ENCODE measurements at places on chromosomes 7 and 10.

DNA sequence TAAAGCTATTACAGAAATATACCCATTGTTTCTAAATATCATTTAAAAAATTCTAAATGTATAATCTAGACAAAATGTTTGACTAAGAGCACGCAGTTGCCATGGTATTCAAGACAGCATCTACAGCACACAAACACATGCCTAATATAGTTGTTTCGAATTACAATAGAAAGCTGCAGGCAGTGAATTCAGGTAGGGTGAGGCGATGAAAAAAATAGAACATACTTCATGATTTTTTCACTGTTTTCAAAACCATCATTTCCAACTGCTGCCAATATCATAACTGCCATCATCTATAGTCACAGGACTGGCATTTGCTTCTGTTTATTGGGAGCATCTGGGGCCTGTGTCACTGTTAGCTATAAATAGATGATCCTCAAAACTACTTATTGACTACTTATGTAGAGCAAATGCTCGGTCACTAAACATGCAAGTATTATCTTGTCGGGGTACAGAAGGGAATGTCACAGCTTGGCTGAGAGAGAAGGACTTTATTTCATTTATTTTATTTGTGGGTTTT lies 34.4 kb upstream of the OTUD1 start:
- DNase-seq = no peak

DNA sequence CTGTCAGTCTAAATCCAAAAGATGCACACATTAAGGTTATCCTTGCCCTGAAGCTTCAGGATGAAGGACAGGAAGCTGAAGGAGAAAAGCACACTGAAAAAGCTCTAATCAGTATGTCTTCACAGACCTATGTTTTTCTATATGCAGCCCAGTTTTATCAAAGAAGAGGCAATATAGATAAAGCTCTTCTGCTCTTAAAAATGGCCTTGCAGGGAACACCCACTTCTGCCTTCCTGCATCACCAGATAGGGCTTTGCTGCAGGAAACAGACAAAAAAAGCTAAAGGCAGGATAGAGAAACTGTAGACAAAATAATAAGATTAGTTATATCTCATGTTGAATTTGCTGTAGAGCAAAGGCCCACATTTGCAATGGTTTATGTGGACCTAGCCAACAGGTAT lies 14.9 kb upstream of the IFIT1B start:
- DNase-seq = no peak

DNA sequence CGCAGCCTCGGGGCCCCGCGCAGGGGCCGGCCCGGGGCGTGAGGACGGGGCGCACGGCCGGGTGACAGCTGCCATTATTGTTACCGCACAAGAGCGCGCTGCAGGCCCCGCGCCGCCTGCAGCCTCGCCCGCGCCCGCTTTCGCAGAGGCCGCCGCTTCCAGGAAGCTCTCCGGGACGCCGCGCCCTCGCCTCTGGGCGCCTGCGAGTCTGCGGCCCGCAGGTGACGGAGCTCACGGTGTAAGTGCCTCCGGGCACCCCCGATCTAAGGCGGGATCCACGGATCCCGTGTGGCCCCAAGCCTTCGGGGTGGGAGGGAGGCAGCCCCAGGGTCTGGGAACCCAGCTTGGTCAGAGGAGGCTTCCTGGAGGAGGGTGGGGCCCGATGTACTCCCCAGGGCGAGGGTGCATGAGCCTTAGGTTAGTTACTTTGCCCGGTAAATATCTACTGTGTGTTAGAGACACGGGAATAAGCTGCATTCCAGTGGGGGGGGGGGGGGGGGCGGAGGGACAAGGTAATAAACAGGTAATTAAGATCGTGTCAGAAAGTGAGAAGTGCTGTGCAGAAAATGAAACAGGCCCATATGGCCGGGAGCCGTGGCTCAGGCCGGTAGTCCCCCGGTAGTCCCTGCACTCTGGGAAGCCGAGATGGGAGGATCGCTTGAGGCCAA lies 638 bp downstream of the IQCE start:
- no peak for DNase-seq

DNA sequence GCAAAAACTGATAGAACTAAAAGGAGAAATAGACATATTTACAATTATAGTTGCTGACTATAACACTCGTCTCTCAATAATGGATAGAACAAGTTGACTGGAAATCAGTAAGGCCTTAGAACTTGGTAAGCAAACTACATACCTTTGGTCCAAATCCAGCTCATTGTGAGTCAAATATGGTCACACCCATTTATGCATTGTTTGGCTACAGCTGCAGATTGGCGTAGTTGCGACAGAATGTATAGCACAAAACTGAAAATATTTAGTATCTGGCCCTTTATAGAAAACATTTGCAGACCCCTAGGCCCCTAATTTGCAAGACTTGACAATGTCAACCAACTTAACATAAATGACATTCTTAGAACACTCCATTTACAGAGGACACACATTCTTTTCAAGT lies 103.6 kb upstream of the EGR2 start:
- no peak for DNase-seq

GRCh38 chr7:9600974-9601373 lies 1167.6 kb downstream of the NXPH1 start:
- DNase-seq = no peak

DNA sequence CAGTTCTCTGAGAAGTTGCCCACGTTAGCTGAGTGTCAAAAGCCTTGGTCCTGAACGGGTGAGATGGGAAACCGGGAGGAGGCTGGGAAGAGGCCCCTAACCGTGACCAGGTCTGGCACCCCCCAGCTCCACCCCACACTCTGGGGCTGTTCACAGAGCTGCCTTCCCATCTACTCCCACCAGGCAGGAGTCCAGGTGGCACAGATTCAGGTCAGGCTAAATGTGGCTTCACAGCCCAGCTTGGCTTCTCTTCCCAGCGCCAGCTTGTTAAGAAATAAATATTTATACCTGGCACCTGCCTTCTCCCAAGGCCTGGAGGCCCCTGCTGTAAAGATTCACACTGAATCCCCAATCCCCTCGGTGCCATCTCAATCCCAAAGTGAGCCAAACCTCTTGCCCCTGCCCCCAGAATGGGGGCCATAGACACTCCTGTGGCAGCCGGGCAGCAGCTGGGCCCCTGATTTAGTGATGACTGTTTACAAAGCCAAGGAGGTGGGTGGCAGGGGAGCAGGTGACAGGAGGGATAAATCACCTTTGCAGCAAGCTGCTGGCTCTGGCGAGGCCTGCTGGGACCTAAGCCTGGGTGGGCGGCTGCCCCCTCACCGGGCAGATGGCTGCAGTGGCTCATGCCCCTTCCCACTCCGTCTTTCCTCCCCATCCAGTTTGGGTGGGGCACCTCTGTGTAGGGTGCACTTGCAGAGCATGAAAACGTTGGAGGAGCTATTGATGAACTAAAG lies 72.5 kb downstream of the GOLGA7B start:
- DNase-seq = no peak

DNA sequence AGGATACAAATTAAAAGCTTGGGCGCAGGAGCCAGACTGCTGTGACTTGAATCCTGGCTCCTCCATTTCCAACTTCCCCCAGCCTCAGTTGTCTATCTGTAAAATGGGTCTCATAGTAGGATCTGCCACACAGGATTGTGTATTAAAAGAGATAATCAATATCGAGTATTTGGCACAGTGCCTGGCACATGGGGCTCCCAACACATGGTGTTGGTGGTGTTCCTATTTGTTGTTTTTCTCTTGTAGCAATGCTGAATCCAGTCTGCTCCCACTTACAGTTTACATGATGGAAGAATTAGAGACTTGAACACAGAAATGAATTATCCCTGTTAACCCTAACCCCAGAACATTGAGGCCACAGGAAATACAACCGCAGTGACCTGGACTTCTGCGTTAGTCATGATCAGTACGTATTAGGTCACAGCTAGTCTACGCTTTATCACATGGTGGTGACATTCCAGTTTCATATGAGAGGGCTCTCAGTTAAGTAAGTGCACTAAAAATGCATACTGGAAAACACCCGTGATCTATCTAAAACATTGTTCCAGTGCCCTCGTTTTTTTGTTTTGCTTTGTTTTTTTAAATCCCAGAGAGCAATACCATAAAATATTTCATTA lies 169.5 kb upstream of the KLF14 start:
- no peak for DNase-seq

GRCh38 chr10:77416311-77417135 lies 221.1 kb downstream of the KCNMA1 start:
- no peak for DNase-seq

- DNase-seq = no peak
Measured at GRCh38 chr7:158449942-158450341, 137.7 kb downstream of the PTPRN2 start.

GRCh38 chr10:97547962-97548361 lies 24.6 kb upstream of the ANKRD2 start:
- no peak for DNase-seq

GRCh38 chr7:155886391-155887173 lies 74.3 kb upstream of the SHH start:
- no peak for DNase-seq

DNA sequence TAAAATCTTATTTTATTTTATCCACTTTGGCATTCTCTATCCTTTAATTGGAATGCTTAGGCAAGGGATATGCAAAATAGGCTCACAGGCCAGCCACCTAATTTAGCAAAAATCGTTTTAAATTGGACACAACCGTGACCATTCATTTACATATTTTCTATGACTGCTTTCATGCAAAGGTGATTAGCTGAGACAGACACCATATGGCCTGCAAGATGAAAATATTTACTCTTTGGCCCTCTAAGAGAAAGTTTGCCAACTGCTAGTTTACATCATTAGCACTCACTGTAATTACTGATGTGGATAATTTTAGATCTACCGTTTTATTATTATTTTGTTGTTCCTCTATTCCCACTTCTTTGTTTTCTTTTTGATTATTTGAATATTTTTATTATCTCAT lies 375.5 kb upstream of the LRRTM3 start:
- no peak for DNase-seq

DNA sequence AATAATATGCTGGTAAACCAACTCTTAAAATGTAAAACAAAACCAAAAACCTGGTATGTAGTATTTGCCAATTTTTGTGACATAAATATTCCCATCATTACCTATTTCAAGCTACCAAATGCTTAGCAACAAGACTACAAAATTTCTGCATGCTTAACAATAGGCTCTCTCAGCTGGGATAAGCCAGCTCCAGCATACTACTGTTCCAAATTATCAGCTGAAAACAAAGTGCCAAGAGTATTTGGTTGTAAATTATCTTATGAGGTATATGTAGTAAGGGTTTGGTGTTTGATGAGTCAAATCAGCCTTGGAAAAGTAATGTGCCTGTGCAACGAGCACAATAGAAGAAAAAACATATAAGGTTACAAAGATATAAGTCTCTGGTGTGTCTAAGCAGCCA lies 263.2 kb downstream of the HGF start:
- DNase-seq = no peak

- no peak for DNase-seq
Measured at GRCh38 chr10:119209035-119209735, 1.8 kb downstream of the GRK5 start.

DNA sequence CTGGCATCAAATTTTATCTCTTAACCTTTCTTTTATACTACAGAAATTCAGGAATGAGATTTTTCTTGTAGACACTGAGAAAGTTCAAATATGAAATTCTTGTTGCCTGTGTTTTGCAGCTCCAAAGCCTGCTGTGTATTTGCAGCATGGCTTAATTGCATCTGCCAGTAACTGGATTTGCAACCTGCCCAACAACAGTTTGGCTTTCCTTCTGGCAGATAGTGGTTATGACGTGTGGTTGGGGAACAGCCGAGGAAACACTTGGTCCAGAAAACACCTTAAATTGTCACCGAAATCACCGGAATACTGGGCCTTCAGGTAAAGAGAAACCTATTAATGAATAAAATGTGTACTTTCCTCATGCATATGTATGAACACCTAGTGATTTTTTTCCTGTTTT lies 24.8 kb downstream of the LIPK start:
- no peak for DNase-seq

- DNase-seq = no peak
Measured at GRCh38 chr7:151637781-151638261, 118.1 kb upstream of the RHEB start.

GRCh38 chr7:50651271-50651989 lies 86.2 kb upstream of the DDC start:
- DNase-seq = no peak

DNA sequence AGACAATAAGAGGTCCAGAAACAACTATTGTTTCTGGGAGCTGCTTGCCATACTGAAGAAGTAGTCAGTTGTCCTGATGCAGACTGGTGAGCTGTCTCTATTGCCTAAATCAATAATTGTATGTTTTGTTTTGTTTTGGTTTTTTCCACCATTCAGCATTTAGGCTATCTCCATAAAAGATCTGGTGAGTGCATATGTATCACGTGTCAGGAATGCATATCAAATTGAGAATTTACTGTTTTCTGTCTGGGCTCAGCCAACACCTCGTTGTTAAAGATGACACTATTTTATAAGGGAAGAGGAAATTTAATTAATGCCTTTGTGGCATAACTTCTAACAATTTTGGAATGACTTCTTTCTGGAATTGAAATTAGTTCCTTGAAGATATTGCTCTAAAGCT lies 66.2 kb downstream of the SORCS1 start:
- DNase-seq = no peak

GRCh38 chr10:59337201-59337652 lies 25.1 kb downstream of the FAM13C start:
- peak; percentile 39 for DNase-seq

DNA sequence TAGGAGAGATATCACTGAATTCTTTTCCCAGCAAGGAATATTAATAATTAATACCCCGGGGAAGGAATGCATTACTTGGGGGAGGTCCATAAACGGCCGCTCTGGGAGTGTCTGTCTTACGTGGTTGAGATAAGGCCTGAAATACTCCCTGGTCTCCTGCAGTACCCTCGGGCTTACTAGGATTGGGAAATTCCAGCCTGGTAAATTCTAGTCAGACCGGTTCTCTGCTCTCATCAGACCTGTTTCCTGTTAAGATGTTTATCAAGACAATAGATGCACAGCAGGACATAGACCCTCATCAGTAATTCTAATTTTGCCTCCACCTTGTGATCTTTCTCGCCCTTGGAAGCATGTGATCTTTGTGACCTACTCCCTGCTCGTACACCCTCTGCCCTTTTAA lies 162.8 kb upstream of the KCND2 start:
- no peak for DNase-seq

GRCh38 chr7:87507446-87507845 lies 32.0 kb upstream of the ABCB4 start:
- DNase-seq = no peak

- DNase-seq = no peak
Measured at GRCh38 chr7:86768394-86768793, 124.7 kb downstream of the GRM3 start.

DNA sequence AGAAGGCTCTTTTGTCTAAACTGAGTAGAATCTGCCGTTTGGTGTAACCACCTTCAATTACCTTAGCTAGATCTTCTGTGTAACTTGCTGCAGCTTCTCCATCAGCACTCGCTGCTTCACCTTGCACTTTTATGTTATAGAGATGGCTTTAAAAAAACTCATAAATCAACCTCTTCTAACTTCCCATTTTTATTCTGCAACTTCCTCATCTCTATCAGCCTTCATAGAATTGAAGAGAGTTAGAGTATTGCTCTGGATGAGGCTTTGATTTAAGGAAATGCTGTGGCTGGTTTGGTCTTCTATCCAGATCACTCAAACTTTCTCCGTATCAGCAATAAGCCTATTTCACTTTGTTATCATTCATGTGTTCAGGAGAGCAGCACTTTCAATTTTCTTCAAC lies 1131.9 kb upstream of the CELF2 start:
- no peak for DNase-seq

GRCh38 chr10:32271617-32272016 lies 75.3 kb downstream of the EPC1 start:
- DNase-seq = no peak

- DNase-seq = no peak
Measured at GRCh38 chr7:67788669-67789068, 792.0 kb downstream of the TYW1 start.

Measured in DMS79 (cell line).